ENCODE measurements at places on chromosomes 3 and 15. TPM values are rescaled to one million over a fixed set of nuclear protein-coding genes. Genes with fewer than 3 reads are reported as not detected.
A peak's percentile ranks its signal among the peaks of the same experiment; 100 is the strongest.

EEF1AKMT4 gene
- total RNA-seq, result 4.5 TPM

GASK1A gene
- total RNA-seq, result not detected

GPR171 gene
- total RNA-seq, result 115 TPM

ARHGEF26 gene
- total RNA-seq, result 0.08 TPM

RARRES1 gene
- total RNA-seq, result not detected

SUSD5 gene
- total RNA-seq, result not detected

SPTSSB gene
- total RNA-seq, result not detected

DNA sequence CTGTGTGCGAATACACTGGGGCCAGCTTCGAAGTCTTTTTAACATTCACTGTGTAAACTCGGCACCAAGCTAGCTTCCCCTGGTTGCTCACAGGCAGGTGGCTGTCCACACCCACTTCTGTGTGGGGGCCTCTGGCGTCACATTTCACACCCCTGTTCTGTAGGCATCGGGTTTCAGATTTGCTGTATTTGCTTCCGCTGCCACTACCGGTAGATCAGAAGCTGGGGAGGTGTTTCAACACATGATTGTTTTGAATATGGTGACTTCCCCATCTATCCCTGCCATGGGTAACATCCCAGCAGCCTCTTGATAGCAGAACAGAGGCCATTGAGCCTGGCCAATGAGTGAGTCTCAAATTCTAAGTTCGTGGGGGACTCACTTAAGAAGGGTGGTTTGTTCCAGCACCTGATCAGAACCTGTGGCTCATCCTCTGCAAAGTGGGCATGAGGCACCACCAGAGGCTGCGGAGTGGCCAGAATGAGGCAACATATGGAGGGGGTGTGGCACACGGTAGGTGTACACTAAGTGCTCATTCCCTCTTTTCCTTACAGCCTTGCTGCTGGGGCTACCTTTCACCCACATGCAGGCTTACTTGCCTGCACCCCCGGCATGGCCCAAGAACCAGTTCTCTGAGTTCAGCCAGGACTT, 61.5 kb downstream of the IQSEC1 start:
- peak overlapping the region; percentile 68 for H3K4me3 ChIP-seq
- peak; percentile 93 for DNase-seq
- peak overlapping the region; percentile 97 for H3K27ac ChIP-seq
- H3K27me3 ChIP-seq, result no peaks in the 10 kb centered on the region
- peaks cover 96% of the 10 kb centered on the region for H3K4me1 ChIP-seq
- peaks cover 36% of the 10 kb centered on the region for H3K36me3 ChIP-seq

DNA sequence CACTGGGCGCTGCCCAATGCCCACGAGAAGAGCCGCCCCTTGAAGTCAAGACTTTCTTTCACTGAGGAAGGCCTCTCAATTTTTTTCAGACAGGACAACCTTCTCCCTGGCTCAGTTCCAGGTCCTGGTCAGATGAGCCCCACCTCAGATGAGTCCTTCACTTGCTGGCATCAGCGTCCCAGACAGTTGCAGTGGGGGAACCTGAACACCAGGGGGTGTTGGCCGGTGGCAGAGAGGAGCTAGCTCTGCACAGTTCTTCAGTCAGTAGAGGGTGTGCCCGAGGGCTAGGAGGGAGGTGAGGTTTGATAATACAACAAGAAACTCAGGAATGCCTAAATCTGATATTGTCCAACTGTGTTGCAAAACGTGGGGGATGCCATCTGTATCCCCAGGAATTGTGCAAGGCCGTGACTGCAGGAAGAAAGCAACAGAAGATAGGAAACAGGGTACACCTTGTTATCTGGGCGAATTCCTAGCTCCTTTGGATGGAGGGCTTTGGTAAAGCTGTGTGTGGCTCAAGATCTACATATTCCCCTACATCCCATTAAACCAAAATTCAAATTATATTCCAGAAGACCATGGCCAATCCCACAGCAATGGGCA, 34.3 kb downstream of the CCR3 start:
- peak overlapping the region; percentile 85 for H3K27ac ChIP-seq
- H3K36me3 ChIP-seq, result peaks cover 36% of the 10 kb centered on the region
- H3K4me1 ChIP-seq, result peaks cover 64% of the 10 kb centered on the region
- peak; percentile 89 for DNase-seq
- no peak overlapping the region for H3K4me3 ChIP-seq

- no peak overlapping the region for H3K27ac ChIP-seq
- H3K4me1 ChIP-seq, result no peaks in the 10 kb centered on the region
- DNase-seq, result no peak
- H3K27me3 ChIP-seq, result no peaks in the 10 kb centered on the region
Observed at GRCh38 chr15:31845791-31846190, 184.5 kb upstream of the CHRNA7 start.

DNA sequence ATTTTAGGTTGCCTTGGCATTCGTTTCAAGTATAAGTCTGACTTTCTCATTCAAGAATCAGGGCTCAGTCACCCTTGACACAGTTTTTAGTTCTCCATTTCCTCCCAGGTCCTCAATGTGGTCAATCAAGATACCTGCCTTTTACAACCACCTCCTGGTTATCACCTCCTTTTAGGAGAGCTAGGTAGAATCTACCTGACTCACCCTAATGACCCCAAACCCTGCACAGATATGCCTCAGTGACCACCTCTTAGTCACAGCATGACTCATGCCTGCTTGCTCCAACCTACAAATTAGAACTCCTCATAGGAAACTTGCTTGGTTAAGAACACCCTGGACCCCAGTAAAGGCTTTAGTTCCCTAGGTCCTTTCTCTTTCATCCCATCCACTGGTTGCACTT, 22.5 kb downstream of the DMXL2 start:
- no peaks in the 10 kb centered on the region for H3K27me3 ChIP-seq
- no peak overlapping the region for H3K4me3 ChIP-seq
